ENCODE measurements at places on chromosomes 12 and 14. TPM values are rescaled to one million over a fixed set of nuclear protein-coding genes. Genes with fewer than 3 reads are reported as not detected.

E2F7 gene
- total RNA-seq, result not detected

ATG2B gene
- total RNA-seq, result 33.1 TPM

SIRT4 gene
- 1.4 TPM for total RNA-seq

NPAS3 gene
- total RNA-seq, result 2.5 TPM

BIN2 gene
- total RNA-seq, result 4.8 TPM

TBX3 gene
- 14.0 TPM for total RNA-seq

DBX2 gene
- 0.12 TPM for total RNA-seq

Measured in omental fat pad (tissue), 4 donors.